Astrocyte of the hippocampus (primary cell): ENCODE measurements at places on chromosomes 4 and X.
A peak's percentile ranks its signal among the peaks of the same experiment; 100 is the strongest.

- DNase-seq = no peak
These were observed 51.6 kb downstream of the ATP8A1 start for GRCh38 chr4:42605264-42605663.

DNA sequence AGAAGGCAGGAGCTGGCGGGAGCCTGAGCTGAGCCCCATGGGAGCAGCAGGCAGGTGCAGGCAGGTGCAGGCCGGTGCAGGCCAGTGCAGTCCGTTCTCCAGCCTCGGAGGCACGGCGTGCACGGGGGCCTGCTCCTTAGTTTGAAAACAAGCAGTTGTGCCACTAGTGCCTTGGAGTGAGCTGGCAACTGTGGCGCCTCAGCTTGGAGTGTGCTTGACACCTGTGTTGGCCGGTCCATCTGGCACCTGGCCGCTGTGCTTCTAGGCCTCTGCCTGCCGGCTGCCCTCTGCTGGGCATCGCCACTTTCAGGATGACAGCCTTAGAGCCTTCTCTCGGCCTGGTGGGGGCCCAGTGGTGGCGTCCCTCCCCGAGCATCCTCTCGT, 47.9 kb downstream of the RGS12 start:
- no peak for DNase-seq

GRCh38 chr4:8721621-8722020, 129.1 kb downstream of the CPZ start:
- no peak for DNase-seq

- peak; percentile 78 for DNase-seq
These were observed 189.7 kb downstream of the TSPAN5 start for GRCh38 chr4:98468709-98469108.

- no peak for DNase-seq
These were observed 159.1 kb downstream of the STIM2 start for GRCh38 chr4:27019766-27020165.

- DNase-seq = no peak
These were observed 4.1 kb upstream of the MANBA start for GRCh38 chr4:102764901-102765300.

- no peak for DNase-seq
These were observed 358.2 kb upstream of the CLNK start for GRCh38 chr4:11042760-11043159.

DNA sequence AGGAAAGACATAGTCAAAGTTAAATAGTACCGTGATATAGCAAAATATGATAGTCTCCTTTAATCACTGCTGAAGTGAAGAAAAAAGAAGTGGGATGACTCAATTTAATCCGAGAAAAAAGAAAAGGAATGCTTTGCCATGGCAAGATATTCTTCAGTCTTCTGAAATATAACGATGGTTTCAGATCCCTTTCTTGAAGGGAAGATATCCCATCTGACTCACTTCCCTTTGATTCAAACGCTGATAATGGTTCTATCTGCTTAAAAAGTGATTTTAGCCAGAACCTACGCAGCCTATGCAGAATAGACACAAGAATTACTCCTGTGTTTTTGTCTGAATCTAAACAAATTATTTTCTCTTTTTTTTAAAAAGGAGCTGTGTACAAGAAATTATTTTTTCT, 68.1 kb upstream of the FTHL17 start:
- no peak for DNase-seq

- DNase-seq = no peak
These were observed 113.8 kb upstream of the PPP2R3B start for GRCh38 chrX:500481-501010.

DNA sequence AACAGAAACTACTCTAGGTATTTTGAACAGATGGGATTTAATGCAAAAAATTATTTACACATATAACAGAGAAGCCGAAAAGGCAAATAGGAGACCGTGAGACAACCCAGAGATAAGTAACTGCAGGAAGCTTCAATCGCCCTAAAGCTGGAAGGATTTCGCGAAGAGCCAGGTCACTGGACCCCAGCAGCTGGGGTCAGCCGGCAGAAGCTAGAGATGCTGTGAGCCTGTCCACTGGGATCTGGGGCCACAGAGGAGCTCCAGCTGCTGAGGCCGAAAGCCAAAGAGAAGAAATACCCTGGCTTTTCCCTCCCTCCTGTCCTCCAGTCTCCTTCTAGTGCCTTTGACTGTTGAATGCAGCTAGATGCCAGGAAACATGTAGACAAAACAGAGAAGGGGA, 192.8 kb upstream of the BCOR start:
- DNase-seq = no peak

GRCh38 chr4:182212211-182212761, 30.9 kb upstream of the TENM3 start:
- DNase-seq = peak; percentile 54

DNA sequence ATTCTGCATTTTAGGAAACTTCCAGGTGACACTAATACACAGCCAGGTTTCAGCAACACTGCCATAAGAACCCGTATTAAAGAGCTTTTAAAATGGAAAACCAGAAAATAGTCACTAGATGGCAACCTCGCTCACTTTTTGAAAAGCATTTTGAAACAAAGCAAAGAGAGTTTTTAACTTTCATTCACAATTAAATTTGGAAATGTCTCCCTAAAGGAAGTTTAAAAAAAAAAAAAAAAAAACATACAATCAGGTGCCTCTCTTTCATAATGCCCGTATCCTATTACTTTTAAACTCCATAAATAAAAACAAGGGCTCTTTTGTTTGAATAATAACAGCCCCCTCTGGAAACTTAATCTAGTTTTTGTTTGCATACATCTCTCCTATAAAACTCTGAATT, 20.3 kb downstream of the MEPE start:
- DNase-seq = peak; percentile 72
